ENCODE measurements at places on chromosomes 3 and 15. TPM values are rescaled to one million over a fixed set of nuclear protein-coding genes. Genes with fewer than 3 reads are reported as not detected.

Gene BFSP2
- not detected for total RNA-seq

GRCh38 chr15:69583626-69584025 is 131.0 kb downstream of the RPLP1 start:
- DNase-seq: no peak

Gene TM4SF1
- 112 TPM for total RNA-seq

- DNase-seq: no peak
These were observed 4.8 kb upstream of the FSIP1 start for GRCh38 chr15:39787479-39787878.

Gene PRR20G
- not detected for total RNA-seq

Gene CCR9
- total RNA-seq: not detected

Gene CCRL2
- 1.4 TPM for total RNA-seq

- no peak for DNase-seq
These were observed 47.7 kb downstream of the ZBTB20 start for GRCh38 chr3:115099134-115099985.

- DNase-seq: no peak
These were observed 2.0 kb downstream of the TMEM62 start for GRCh38 chr15:43135351-43135750.

DNA sequence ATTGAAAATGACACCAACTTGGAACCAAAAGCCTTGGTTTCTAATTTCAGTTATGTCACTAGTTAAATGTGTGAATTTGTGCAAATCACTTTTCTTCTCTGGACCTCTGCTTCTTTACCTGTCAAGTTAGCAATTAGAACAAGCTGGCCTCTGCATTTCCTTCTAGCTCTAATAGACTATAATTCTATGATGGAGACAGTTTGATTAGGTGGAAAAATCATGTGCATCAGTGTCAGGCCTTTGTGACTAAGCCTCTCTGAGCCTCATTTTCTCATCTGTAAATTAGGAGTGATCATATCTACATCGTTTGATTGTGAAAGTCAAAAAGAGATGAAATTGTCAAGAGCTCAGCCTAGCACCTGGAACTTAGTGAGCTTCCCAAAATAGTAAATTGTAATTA is 712.9 kb downstream of the MECOM start:
- DNase-seq: no peak

GRCh38 chr15:89015412-89016097 is 72.7 kb upstream of the ABHD2 start:
- DNase-seq: no peak

DNA sequence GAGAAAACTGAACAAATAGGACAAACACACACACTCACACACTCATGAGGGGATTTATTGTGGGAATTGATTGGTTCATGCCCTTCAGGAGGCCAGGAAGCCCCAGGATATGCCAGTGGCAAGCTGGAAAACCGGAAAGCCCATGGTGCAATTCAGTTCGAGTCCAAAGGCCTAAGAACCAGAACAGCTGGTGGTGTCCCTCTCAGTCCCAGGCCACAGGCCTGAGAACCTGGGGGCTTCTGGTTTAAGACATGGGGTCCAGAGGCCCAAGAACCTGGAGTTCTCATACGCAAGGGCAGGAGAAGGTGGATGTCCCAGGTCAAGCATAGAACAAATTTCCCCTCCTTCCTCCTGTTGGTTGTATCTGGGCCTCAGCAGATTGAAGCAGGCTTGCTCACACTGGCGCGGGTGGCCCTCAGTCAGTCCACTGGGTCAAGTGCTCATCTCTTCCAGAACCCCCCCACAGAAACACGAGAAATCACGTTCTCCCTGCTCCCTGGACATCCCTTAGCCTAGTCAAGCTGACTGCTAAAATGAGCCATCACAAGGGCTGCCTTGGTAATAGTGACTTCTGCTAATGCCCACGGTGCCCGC is 50.1 kb upstream of the RPL32 start:
- DNase-seq: no peak

- no peak for DNase-seq
These were observed 3.6 kb downstream of the ONECUT1 start for GRCh38 chr15:52786436-52787122.

DNA sequence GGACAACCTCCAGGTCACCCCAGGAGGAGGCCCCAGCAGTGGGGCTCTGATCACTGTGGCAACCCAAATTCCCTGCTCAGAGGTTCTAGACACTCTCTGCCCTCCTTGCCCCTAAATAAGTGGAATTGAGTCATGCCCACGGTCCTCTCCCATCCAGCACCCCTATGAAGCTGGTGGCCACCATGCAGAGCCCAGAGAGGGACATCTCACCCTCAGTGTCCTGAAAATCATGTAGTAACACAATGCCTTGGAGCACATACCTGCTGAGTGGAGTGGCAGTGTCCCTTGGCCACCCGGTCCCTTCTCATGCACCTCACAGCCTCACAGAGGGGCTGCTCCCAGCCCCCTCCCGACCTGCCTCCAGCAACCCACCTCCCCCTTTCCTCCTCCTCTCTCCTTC is 114.3 kb upstream of the MEF2A start:
- no peak for DNase-seq

DNA sequence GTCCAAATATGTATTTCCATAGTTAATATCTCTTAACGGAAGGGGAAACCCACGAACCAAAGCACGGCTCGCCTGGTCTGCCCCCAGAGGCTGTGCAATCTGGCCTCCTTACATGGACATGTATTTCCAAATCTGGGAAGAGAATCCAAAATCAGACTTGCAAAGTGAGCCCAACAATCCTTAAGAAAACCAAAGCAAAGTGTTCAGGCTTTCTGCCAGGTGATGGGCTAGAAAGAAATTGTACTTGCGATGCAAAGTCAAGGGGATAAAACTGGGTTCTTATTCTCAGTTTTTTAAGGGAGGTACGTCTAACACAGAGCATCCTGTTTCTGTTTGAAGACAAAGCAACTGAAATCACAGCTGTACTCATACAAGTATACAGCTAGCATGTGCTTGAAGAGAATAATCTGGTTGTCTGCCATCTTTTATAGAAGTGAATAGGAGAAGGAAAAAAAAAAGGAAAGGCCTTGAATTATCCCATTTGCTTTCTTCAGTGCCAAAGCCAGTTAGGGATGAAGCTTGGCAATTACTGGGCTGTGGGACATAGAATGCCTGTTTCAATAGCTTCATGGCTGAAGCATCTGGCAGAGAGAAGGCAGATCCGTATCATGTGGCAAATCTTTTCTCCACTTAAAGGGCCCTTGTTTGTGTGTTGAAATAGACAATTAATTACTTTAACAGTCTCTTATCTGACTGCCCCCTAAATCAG is 48.4 kb downstream of the LRIG1 start:
- peak; percentile 65 for DNase-seq

GRCh38 chr3:81442758-81443456 is 318.5 kb downstream of the GBE1 start:
- DNase-seq: no peak

Gene MKRN3
- 0.72 TPM for total RNA-seq
